Stimulated activated CD8-positive, alpha-beta memory T cell treated with anti-CD3 and anti-CD28 coated beads, Interleukin-7, amount 100 ng/mL, for 24 hours (primary cell): ENCODE measurements at places on chromosomes 4 and X.

GRCh38 chr4:89995006-89995405, 100.4 kb downstream of the MMRN1 start:
- no peak for DNase-seq

DNA sequence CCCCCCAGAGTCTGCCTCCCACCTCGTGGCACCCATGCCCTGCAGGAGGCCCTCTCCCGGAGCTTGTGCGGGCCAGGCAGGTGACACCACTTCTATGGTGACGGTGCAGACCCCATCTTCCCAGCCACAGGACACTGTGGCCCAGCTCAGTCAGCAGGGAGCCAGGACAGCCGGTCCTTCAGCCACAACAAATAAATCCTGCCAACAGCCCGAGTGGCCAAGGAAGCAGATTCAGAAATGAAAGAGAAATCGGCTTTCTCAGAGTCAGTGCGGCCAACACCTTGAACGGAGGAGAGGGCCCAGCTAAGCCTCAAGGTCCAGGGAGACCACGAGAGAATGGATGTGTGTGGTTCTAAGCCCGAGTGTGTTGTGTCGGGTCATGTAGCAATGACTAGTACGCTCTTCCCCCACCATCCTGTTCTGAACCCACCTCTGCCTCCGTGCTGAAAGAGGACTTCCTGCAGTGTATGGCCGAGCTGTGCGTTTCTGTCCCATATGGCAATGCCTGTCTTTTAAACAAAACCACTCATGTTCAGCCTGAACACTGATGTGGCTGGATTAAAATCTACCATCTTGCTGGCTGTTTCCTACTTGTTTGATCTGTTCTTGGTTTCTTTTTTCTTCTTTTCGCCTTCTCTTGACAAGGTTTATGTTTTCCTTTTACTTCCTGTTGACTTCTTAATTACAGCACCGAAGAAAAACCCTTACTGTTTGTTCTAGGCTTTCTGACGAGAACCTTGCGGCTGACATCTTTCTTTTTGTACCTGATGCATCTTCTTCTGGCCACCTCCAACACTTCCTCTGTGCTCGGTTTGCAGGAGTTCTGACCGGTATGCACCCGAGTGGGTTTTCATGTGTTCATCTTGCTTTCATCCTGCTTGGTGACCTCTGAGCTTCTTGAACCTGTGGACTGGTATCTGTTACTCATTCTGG, 53.1 kb downstream of the GAK start:
- no peak for DNase-seq

- DNase-seq = no peak
Observed at GRCh38 chrX:48833542-48834138, 1.8 kb downstream of the PCSK1N start.

DNA sequence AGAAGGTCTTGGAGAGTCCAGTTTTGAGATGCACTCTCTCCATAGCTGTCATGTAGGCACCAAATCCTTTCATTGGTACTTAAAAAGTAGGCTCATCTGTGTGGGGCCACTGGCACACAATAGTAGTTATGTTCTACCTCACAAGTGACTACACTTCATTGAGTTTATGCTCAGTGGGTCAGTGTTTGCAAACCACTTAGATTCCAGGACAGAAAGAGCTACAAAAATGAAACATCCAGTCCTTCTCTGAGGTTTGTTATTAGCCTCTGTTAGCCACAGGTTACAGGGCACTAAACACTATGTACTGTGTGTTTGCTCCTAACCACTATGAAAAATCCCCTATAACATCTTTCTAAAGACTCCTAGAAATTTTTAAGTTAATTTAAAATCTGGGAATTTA, 13.8 kb downstream of the RAB28 start:
- no peak for DNase-seq

GRCh38 chrX:25851141-25851540, 287.0 kb upstream of the MAGEB18 start:
- DNase-seq = no peak

DNA sequence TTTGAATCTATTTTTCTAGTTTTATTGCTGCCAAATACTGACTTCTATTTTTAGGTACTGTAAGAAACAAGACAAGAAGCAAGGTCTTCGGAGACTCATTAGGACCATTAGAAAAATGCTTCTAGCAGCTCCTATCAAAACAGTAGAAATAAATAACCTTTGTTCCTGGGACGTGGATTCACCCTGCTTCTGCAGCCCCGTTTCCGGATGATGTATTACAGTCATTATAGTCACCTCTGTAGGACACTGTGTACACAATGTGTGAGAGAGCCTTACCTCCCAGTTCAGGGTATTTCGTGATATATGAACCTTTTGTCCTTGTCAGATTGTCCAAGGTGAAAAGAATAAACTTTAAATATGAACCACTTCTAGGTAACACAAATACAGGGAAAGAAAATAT, 484.0 kb upstream of the TECRL start:
- DNase-seq = no peak

- DNase-seq = no peak
Observed at GRCh38 chr4:170671171-170671570, 581.4 kb upstream of the AADAT start.

DNA sequence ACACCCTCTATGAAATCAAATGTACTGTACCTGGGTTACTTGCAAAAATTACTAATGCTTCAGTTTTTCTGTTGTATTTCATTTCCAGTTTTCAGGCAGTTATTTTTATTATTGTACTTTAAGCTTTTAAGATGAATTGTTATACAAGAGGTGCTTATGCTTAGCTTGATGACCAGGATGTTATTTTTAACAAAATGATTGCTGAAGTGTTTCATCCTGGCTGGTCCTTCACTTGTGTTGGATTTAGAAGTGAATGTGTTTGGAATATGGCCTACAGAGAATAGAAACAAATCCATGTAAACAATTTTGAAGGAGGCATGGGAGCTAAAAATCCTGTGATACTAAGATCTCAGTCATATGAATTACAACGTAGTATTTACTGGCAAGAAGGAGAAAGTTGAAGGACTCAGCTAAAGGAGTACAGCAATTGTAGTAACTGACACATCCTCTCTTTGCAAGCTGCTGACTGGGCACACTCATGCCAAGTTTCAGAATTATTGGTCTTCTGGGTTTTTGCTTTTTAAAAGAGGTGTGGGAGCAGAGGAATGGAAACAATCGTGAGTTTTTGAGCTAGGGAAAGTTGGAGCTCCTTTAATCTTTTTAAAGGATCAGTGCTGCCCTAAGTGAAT, 9.2 kb downstream of the UBE2A start:
- no peak for DNase-seq

DNA sequence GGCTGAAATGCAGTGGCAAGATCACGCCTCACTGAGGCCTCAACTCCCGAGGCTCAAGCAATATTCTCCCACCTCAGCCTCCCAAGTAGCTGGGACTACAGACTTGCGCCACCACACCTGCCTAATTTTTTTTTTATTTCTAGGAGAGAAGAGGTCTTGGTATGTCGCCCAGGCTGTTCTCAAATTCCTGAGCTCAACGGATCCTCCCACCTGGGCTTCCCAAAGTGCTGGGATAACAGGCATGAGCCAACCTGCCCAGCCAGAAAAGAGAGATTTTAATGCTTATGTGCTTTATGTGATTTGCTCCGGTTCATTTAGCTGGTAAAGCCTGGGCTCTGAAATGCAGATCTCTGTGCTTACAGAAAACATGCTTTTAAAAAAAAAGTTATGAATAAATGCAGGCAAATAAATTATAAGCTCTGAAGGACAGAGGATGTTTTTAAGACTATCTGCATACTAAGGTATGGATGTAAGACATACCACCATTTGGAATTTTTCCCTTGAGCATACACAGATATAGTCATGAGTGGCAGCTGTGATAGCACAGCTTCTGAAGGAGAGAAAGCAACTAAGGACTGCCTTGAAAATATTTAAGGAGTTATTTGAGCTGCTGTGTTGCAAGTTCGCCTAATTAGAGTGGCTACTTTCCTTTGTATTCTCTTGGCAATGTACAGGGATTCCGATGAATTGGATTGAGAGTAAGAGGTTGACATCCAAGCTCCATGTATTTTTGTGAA, 13.8 kb downstream of the GUCY1B1 start:
- DNase-seq = no peak

DNA sequence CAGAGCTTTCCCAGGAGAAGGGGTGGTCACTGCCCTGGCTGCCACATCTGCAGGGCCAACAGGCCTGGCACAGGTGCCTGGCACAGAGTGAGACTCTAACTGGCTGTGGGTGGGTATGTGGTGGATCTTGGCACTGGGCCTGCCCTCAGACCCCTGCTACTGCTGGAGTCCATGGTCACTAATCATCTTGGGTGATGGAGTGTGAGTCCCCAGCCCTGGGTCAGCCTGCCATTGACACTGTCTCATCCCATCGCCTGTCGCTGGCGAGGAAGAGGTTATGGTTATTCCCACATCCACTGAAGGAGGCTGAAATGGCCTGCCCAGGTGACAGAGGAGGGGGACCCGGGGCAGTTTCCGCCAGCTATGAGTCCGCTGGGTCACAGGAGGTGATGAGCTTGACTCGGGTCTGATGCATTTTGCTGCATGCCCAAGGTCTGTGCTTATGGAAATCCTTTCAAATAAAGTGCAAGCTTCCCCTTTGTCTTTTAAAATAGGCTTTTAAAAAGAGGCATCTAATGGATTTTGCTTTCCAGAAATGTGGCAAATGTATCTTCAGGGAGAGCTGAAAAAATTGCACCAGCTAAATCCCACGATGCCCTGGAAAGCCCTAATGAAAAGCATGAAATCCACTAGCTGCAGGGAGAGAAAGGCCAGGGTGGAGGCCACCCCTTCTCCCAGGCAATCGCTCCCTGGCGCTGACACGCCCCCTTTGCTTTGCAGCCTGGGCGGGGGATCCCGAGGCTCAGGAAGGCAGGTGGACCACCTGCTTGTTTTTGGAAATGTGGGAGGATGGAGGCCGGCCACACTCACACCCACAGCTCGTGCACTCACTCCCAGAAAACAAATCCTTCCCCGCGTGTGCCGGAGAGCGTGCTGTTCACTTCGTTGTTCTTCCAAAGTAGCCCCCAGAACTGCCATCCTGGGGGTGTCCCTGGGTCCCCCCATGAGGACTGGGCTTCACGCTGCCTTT, 54.9 kb downstream of the ABLIM2 start:
- no peak for DNase-seq

GRCh38 chr4:4394644-4395043, 7.7 kb downstream of the NSG1 start:
- no peak for DNase-seq

DNA sequence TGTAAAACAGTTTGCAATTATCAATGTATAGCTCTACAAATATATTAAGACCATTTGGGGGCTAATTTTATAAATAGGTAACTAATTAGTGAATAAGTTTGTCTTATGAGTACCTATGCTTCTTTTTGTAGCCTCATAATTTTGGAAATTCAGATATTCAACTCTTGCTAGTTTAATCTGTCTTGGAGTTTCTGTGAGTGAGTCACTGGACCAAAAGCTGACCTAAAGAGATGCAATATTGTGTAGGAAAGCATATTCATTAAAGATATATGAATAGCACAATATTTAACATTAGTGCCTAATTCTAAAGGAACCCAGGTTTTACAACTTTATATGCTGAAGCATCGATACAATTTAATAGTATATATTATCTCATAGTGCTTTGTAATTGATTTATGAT, 161.3 kb upstream of the PCDH18 start:
- no peak for DNase-seq

DNA sequence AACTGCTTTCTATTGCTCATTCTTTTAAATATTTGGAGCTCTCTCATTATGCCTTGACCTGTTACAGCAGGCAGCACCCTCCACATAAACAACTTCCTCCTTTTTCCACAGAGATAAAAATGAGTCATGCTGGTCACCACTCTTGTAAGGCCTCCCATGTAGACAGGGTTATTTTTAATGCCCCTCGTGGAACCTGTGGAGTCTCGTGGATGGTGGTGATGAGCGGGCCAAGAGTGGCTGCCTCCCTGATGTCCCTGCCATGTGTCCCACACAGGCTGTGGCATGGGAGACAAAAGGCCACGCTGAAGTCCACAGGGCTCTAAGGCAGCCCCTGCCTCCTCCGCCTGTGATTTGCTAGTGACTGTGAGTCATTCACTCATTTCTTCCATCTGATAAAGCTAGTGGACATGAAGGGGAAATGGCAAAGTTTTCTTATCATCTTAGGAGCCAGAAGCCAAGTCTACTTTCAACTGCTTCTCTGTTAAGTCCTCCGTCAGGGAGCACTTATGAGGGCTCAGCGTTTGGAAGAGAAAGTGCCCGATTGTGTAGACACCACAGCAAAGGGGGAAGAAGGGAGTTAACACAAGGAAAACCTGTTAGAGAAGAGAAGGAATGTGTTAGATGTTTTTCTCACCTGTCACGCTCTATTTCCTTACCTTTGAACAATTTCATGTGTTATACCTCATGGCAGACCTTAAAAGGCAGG, 121.6 kb upstream of the FAT1 start:
- DNase-seq = no peak

DNA sequence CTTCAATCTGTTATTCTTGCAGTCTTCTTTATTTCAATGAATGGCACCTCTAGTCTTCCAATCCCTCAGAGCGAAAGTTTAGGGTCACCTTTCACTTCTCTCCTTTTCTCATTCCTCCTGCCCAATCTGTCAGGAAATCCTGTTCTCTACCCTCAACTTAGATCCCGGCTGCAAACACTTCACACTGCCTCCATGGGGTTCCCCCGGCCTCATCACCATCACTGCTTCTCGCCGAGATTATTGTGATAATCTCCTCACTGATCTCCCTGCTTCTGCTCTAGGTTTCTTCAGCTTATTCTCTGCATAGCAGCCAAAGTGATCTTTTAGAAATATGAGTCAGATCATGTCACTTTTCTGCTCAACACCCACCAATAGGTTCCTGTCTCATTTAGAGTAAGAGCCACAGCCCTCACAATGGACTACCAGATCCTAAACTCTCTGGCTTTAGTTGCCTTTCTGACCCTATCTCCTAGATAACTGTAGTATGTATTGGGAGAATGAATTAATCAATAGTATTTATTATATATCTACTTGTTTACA, 43.6 kb upstream of the TBC1D9 start:
- no peak for DNase-seq

DNA sequence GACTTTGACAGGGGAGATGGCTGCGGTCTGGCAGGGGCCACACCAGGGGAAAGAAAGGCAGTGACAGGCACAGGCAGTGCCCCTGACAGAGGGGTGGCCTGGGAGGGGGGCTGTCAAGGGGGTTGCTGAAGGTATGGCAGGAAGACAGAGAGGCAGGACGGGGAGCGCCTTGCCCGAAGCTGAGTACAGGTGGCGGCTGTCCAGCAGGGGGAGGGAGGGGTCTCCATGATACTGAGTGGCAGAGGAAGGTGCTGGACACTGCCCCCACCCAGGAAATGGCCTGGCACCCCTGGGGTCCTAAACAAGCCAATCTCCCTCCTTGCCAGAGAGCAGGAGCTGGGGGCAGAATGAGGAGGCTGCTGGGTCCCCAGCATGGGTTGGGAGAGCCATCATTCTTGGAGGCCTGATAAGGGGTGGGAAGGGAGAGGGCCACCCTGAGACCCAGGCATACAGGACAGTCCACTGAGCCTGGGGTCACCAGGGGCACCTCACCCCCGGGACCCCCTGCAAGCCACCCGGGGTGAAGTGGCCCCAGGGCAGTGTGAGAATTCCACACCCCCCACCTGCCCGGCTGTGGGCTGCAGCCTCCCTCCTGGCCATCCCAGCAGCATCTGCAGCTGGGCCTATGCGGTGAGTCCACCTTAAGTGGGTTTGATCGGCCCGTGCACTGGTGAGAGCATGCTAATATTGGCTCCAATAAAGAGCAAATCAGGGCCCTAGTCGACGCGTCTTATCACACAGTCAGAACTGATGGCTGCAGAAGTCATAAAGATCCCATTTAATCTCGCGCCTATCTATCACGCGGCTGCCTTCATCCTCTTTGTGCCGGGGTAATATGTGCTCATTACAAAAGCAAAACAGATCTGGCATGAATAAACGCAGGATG, 108.5 kb downstream of the FAM53A start:
- no peak for DNase-seq

- DNase-seq = no peak
Observed at GRCh38 chrX:8084006-8084405, 87.1 kb downstream of the VCX2 start.

GRCh38 chr4:107391630-107392028, 328.4 kb downstream of the PAPSS1 start:
- DNase-seq = no peak
